ENCODE measurements at places on chromosomes 7 and 10.

DNA sequence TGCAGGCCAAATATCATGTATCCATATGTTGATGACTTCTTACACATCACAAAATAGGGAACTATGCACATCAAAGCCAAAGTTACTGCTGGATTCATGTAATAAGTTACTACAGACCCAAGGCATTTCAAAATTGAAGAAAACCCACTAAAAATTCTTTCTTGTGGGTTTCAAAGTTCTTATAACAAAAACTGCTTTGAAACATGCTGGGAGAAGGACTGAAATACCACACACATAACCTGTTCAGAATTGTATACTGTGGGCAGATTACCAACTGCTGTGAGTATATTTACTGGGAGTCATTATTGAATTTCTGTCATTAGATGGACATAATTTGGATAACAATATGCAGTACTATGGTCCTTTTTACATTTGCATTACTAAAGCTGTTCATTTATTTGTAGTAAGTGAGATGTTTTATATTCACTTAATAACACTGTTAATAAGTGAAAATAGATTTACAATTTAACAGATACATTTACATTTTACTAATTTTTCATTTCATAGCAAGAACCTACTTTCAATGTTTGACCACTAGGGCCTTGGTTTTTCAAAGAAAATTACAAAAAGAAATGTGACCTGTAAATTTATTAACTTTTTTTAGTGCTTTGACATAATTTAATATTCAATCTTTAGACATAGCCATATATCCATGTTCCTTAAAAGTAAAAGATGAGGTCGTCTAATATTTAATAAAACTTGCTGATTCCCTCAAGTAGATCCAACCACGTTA, 132.6 kb downstream of the MAGI2 start:
- no peak for DNase-seq

DNA sequence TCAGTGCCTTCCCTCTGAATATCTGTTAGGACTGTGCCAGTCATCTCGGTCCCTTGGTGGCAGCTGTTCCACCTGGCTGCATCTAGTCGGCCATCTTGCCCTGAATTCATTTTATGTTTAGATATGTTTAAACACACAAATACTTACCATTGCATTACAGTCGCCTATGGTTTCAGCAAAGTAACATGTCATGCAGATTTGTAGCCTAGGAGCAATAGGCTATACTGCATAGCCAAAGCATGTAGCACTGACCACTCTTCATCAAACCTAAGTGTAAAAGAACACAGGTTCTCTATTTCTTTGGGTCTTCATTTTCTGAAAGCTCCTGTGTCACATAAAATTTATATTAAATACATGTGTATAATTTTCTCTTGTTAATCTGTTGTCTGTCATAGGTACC, 118.9 kb upstream of the THSD7A start:
- no peak for DNase-seq

DNA sequence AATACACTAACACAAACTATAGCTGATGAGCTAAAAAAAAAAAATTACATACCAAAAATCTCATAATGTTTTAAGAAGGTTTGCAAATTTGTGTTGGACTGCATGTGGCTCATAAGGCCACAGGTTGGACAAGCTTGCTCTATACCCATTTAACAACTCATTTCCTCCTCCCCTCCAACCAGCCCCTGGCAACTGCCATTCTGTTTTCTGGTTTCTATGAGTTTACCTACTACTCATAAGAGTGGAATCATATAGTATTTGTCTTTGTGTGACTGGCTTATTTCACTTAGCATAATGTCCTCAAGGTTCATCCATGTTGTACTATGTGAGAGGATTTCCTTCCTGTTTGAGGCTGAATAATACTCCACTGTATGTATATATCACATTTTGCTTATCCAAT, 100.4 kb upstream of the ARHGAP21 start:
- no peak for DNase-seq

DNA sequence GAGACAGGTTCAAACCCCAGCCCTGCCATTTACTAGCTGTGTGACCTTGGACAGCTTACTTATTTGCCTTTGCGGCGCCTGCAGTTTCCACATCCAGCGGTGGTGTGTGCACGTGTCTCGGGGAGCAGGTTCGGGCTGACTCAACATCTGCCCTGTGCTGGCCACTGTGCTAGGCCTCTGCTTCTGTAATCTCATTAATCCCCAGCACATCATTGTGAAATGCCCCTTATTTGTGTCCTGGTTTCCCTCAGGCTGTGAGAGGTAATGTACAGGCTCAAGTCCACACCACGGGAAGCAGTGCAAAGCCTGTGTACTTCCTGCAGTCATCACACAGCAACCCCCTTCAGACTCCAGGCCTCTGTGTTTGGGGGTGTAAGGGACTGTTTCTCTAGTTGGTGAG, 285.7 kb downstream of the RPS24 start:
- no peak for DNase-seq

GRCh38 chr10:75403144-75403938, 1.8 kb upstream of the ZNF503 start:
- DNase-seq: no peak

DNA sequence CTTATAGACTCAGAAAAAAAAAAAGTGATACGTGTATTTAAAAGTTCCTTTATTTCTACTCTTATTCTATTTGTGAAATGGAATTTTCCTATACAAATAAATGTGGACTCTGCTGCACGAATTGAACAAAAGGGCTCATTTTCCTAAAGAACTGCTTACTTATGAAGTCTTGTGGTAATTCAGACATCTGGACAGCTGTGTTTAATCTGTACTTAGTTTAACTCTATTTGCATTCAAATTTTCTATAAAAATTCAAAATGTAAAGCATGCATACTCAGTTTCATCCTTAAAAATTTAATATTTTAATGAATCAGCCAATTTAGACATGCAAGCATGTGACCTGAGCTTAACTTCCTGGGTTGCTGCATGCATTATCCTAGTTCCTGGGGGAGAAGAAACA, 118.0 kb upstream of the PCLO start:
- no peak for DNase-seq

- DNase-seq: no peak
Observed at GRCh38 chr10:70328967-70329366, 45.2 kb upstream of the NPFFR1 start.

- DNase-seq: peak; percentile 86
Observed at GRCh38 chr10:63711361-63711760, 190.2 kb downstream of the REEP3 start.

- no peak for DNase-seq
Observed at GRCh38 chr10:100740476-100741377, 4.7 kb upstream of the PAX2 start.

DNA sequence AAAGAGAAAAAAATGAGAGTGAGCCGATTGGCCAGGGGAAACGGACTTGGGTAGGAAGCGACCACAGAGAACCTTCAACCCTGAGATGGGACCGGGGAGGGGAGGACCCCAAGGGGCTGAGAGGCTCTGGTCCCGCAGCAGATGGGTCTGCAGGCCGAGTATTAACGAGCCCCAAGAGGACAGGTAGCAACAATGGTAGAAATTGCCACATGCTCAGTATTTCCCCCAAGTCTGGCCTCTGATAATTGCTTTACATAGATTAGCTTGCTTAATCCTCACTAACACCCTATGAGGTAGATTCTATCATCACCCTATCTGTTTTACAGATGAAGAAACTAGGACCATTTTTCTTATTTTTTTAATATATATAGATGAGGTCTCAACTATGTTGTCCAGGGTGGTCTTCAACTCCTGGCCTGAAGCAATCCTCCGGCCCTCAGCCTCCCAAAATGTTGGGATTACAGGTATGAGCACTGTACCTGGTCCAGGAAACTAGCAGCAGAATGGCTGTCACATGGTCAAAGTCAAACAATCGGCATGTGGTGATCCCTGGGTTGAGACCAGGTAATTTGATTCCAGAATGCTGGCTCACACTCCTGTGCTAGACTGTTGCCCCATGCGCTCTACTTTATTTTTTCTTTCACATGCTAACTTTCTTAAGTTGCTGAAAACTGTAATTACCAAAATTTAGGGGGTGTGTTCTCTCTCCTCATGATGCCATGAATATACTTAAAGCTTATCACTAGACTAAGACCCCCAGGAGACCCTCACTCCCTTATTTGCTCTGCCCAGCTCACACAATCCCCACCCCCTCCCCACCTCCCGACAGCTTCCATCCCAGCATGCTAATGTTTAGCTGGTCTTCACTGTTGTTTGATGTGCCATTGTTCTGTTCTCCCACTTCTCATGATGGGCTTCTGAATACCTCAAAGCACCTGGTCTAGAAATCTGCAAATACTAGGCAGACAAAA, 67.9 kb upstream of the AFAP1L2 start:
- DNase-seq: no peak

DNA sequence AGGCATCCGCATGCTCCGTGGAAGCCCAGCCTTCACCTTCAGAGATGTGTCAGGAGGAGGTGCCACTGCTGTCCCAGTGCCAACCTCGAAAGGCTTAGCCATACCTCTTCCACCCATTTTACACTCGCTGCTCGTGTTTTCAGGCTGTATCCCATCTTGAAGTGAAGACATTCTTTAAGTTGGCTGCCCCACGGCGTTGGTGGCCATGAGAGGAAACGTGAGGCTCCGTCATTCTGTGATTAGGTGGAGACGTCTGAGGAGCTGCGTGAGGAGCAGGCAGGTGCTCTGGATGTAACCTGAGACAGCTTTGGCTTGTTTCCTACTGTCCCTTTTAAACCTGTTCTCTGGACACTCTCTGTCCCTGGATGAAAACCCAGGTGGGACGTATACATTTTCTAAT, 159.9 kb upstream of the RNF32 start:
- DNase-seq: no peak

- DNase-seq: no peak
Observed at GRCh38 chr7:156766666-156767065, 126.1 kb downstream of the RNF32 start.

DNA sequence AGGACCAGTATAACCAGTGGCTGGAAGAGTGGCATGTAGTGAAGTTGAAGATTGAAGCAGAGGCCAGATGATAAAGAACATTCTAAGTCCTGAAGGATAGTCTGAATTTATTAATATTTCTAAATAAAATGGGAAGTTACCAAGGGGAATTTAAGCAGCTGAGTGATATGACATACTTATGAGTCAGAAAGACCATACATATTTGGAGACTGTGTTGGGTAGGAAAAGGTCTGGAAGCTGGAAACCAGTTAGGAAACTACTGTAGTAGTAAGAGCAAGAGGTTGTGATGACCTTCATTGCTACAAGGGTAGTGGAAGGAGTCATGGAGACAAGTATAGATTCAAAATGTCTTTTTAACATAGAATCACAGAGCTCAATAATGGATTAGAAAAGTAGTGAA, 752.3 kb downstream of the SUGCT start:
- peak; percentile 49 for DNase-seq

DNA sequence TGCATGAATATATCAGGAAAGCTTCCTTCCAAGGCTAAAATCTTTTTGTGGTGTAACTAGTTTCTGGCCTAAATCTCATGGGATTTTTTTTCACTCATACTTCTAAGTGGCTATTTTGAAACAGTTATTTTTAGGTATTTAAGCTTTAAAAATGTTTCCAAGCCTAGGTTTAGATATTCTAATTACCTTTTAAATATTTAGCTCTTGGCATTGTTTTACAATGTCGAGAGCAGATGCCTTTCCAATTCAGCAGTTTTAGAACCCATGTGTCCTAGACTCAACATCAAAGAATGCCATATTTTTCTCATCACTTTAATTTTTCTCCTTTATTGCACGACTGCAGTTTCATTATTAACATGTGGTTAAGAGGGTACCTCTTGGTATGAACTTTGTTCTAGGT, 27.1 kb upstream of the STOX1 start:
- no peak for DNase-seq

DNA sequence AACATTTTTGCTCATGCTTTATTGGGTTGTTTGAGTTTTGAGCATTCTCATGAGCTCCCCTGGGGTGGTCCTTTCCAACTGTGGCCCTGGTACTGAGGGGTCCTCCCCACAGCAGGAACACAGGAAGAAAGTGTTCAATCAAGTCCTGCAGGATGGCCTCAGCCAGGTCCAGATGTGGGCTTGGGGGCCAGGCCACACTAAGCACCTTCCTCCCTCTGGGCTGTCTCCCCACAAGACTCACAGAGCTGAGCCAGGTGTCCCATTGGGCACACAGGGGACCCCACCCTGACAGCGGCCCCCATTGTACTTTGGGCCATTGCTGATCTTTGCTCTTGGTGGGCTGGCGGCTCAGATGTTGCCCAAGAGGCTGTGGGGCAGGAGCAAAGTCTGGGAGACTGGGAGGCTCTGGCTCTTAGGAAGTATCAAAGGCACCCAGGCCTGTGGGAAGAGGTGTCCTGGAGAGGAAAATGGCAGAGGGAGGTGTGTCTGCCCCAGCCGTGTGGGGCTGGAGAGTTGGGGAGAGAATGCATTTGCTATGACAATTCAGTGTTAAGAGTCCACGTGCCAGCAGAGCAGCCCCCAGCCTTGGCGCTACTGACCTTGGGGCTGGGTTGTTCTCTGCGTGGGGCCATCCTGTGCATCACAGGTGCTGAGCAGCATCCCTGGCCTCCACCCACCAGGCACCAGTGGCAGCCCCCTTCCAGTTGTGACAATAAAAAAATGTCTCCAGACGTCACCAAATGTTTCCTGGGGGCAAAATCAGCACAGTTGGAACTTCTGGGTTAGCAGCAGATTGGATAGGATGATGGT, 17.8 kb downstream of the SCART1 start:
- DNase-seq: no peak

DNA sequence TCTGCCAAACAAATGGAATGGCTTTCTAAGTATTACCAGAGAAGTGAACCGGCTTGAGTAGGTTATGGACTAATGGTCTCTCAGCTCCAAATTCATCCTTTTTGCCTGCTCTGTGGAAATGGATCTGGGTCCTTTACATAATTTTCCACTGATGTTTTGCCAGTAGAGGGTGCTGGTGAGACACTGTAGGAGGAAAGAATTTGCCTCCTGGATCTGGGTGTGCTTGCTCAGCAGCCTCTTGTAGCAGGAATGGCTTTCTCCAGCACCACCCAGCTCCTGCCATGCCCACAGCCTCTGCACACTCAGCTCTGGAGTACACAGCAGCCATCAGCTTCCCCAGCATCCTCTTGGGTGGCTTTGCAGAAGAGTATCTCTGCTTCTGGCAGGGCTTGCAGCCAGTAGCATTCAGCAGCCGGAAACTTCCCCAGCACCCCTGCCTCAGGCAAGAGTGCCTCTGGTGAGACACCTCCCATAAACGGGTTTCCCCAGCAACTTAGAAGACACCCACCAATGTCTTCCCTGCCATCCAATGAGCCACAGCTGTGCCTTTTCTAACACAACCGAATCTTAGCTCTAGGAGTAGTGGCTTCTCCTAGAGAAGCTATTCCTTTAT, 235.0 kb upstream of the PLPP4 start:
- peak; percentile 51 for DNase-seq

- DNase-seq: no peak
Observed at GRCh38 chr10:18723801-18724200, 64.6 kb downstream of the ARL5B start.

GRCh38 chr7:148045521-148045920, 545.0 kb upstream of the C7orf33 start:
- no peak for DNase-seq

GRCh38 chr7:105655067-105655466, 73.8 kb upstream of the EFCAB10 start:
- peak; percentile 74 for DNase-seq

DNA sequence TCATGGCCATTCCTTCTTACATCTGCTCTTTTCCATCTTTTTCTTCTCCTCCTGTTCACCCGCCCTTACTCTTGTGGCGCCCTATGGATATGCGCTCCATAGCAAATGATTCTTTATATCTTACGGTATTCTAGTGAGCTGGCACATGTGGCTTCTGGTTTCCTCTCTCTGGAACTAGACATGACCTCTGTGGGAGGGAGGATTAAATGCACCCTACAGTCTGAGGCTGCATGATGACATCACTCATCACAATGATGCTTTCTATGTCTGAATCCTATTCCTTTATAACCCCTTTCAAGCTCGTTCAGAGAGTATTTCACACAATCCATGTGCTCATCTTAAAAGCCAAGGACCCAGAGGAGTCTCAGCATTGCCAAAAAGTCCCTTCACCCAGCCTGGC, 153.3 kb downstream of the EGFR start:
- no peak for DNase-seq
